Activated naive CD8-positive, alpha-beta T cell treated with anti-CD3 and anti-CD28 coated beads, Interleukin-2, amount 50 U/mL, for 24 hours (primary cell): ENCODE measurements at places on chromosomes 11 and 22.

- no peak overlapping the region for H3K27ac ChIP-seq
- H3K4me1 ChIP-seq = no peaks in the 10 kb centered on the region
- no peaks in the 10 kb centered on the region for H3K36me3 ChIP-seq
- no peak overlapping the region for H3K4me3 ChIP-seq
Observed at GRCh38 chr11:11740836-11741235, 100.9 kb upstream of the USP47 start.

DNA sequence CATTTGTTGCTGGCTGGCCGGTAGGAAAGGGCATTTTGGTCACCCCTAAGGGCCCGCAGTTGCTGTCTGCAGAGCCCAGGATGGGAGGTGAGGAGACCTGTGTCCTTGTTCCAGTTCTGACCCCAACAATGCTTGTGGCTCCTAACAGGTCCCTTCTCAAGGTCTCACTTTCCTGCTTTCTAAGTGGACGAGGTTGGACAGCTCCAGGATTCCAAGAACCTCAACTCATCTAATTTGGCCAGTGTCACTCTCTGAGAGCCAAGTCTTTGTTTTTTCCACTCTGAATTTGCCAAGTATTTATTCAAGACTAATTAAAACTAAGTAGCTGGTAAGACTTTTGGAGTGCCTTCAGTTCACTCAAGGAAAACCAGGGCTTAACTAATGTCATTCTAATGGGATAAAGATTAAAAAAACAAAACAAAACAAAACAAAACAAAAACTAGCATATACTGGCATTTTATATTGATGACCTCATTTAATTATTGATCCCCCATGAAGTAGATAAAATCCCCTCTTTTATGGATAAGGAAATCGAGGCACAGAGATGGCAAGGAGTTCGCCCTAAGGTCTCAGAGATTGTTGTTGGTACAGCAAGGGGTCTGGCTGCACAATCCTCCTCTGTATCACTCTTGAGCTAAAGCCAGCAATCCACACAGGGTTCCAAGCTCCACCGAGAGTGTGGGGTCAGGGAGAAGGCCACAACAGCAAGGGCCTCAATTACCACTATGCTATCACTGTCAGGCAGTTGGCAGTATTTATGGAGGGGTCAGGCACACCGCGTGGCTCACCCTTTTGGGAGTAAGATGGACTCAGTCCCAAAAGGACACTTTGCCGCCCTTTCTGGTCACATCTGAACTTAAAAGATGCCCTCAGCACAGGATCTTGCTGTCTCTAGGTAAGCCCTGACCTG, 8.1 kb downstream of the SGSM1 start:
- H3K36me3 ChIP-seq = peaks cover 8% of the 10 kb centered on the region
- H3K27me3 ChIP-seq = no peaks in the 10 kb centered on the region
- peaks cover 10% of the 10 kb centered on the region for H3K4me1 ChIP-seq
- H3K4me3 ChIP-seq = no peak overlapping the region

DNA sequence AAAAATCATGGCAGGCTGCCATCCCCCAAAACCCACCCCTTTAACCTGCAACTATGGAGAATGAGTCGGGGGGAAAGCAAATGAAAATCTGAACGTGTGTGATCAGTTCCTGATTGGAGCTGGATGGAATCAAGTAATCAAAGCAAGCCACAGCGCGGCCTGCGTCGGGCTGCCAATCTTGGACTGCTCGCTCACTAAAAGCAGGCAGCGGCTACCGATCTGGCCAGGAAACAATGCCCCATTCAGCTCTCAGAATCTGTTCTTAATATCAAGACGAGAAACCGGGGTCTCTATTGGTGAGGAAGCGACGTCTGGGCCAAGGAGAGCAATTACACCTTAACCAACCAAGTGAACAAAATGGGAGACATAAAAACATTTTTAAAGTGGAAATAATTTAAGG, 472.2 kb downstream of the SOX6 start:
- no peaks in the 10 kb centered on the region for H3K27me3 ChIP-seq
- no peak overlapping the region for H3K27ac ChIP-seq
- H3K4me3 ChIP-seq = no peak overlapping the region
- no peaks in the 10 kb centered on the region for H3K36me3 ChIP-seq
- H3K4me1 ChIP-seq = no peaks in the 10 kb centered on the region

DNA sequence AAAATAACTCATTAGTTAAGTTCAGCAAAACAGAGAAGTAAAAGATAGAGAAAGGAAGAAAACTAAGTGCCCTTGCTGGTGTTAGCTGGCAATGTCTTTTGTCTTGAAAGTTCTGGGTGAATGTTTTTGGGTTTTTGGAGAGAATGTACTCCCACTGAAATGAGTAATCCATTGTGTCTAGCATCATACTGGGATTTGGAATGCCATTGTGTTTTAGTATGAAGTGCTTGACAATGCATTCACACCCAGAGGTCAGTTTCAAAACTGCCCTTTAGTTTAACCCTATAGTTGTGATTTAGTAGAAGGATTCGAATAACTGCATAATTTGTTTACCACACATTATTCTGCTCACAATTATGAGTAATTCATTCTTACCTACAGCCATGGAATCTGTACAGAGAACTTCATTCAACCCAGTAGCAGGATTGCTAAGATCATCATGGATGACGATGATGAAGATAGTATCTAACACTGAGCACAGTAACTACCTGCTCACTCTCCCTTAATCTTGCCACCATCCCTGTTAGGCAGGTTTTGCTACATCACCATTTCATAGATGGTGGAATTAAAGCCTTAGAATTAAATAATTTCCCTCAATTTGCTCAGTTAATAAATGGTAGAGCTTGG, 33.9 kb downstream of the MAML2 start:
- no peak for DNase-seq
- H3K4me1 ChIP-seq = peaks cover 71% of the 10 kb centered on the region
- H3K27ac ChIP-seq = no peak overlapping the region
- no peak overlapping the region for H3K4me3 ChIP-seq
- H3K27me3 ChIP-seq = no peaks in the 10 kb centered on the region
- H3K36me3 ChIP-seq = peaks cover 14% of the 10 kb centered on the region

DNA sequence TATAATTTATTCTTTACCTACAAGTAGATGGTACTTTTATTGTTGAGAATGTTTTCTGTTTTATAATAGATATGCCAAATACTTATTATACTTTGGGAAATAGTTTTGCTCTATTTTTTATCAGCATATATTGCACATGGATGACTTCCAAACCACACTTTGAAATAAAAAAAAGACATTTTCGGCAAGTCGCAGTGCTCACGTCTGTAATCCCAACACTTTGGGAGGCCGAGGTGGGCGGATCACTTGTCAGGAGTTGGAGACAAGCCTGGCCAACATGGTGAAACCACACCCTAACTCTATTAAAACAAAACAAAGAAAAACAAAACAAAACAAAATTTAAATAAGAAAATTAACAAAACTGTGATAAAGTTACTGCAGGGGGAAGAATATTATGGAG, 983.9 kb upstream of the CNTN5 start:
- DNase-seq = no peak
- H3K4me3 ChIP-seq = no peak overlapping the region
- H3K27me3 ChIP-seq = no peaks in the 10 kb centered on the region
- no peak overlapping the region for H3K27ac ChIP-seq
- no peaks in the 10 kb centered on the region for H3K4me1 ChIP-seq

- no peaks in the 10 kb centered on the region for H3K4me1 ChIP-seq
- H3K4me3 ChIP-seq = no peak overlapping the region
- no peaks in the 10 kb centered on the region for H3K36me3 ChIP-seq
- H3K27ac ChIP-seq = no peak overlapping the region
- peaks cover 14% of the 10 kb centered on the region for H3K27me3 ChIP-seq
- no peak for DNase-seq
Observed at GRCh38 chr11:122198291-122198983, 82.4 kb upstream of the BLID start.

- no peak for DNase-seq
- no peak overlapping the region for H3K27ac ChIP-seq
- no peak overlapping the region for H3K4me3 ChIP-seq
Observed at GRCh38 chr11:955154-956063, 29.7 kb downstream of the AP2A2 start.

DNA sequence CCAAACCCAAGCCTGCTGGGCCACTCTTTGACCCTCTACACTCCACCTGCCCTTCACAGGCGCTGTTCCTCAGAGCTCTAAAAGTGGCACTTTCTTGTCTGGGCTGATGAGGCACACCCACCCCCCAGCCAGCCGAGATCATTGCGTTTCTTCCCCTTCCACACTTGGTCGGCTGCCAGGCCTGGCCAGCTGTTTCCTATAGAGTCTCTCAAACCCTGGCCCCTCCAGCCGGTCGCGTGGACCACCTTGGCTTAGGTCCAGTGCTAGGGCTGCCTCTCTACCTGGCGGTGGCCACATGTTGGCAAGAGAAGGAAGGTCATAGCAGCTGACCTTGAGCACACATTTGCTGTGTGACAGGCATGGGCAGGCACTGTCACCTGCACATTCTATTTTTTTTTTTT, 60.6 kb downstream of the PPP6R2 start:
- no peaks in the 10 kb centered on the region for H3K27me3 ChIP-seq
- peaks cover 14% of the 10 kb centered on the region for H3K36me3 ChIP-seq
- no peak overlapping the region for H3K4me3 ChIP-seq
- no peak for DNase-seq
- H3K27ac ChIP-seq = no peak overlapping the region

- DNase-seq = no peak
- no peaks in the 10 kb centered on the region for H3K27me3 ChIP-seq
- H3K27ac ChIP-seq = peak overlapping the region; percentile 70
- peaks cover 95% of the 10 kb centered on the region for H3K4me1 ChIP-seq
Observed at GRCh38 chr11:102416976-102417375, 35.6 kb downstream of the TMEM123 start.

DNA sequence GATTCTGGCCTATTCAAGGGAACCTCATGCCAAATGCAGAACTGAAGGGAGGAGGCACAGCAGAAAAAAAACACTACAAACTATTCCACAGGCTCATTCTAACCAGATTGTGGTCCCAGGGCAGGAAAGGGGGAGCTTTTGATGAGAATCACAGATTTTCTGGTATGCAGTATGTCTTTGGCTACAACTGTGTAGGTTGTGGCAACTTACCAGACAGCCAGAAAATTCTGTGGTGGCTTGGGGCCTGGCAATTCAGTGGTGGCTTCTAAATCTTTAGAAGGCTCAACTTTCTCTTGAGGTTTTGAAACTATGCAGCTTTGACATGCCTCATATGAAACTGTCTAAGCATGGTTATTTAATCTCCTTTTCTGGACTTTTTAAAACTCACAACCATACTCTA, 850.8 kb upstream of the CCDC90B start:
- H3K36me3 ChIP-seq = no peaks in the 10 kb centered on the region
- H3K4me3 ChIP-seq = no peak overlapping the region
- H3K27ac ChIP-seq = no peak overlapping the region
- H3K4me1 ChIP-seq = no peaks in the 10 kb centered on the region
- H3K27me3 ChIP-seq = no peaks in the 10 kb centered on the region

DNA sequence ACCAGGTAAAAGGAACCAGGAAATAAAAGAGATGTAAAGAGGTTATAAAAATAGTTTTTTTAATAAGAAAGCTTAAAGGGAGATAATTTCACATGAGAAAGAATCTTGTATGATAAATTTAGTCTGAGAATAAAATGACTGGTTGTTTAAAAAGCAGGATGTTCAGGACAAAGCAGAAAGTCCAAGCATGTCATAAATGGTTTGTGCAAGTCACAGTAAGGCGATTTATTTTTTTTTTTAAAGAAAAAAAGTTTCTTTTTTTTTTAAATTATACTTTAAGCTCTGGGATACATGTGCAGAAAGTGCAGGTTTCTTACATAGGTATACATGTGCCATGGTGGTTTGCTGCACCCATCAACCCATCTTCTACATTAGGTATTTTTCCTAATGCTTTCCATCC, 30.8 kb downstream of the GLYATL2 start:
- H3K27ac ChIP-seq = no peak overlapping the region
- no peak overlapping the region for H3K4me3 ChIP-seq
- H3K4me1 ChIP-seq = no peaks in the 10 kb centered on the region

GRCh38 chr11:81825346-81825745, 908.3 kb downstream of the FAM181B start:
- no peaks in the 10 kb centered on the region for H3K27me3 ChIP-seq
- no peaks in the 10 kb centered on the region for H3K36me3 ChIP-seq
- H3K4me3 ChIP-seq = no peak overlapping the region

DNA sequence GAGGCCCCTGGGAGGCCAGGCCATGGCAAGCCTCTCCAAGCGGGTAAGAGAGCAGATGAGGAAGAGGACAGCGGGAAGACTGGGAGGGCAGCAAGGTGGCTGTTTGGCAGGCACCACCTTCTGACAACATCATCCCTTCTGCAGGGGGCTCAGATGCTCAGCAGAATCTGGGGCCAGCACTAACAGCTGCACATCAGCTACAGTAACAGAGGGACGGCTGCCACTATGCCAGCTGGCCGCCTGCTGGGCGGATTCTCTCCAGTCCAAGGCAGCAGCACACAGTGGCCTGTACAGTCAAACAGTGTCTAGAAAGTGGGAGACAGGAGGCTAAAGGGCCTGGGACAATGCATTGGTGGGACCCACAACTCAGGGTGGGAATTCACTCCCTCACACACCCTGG, 10.7 kb upstream of the TXN2 start:
- no peaks in the 10 kb centered on the region for H3K27me3 ChIP-seq
- H3K4me1 ChIP-seq = peaks cover 6% of the 10 kb centered on the region
- H3K36me3 ChIP-seq = peaks cover 23% of the 10 kb centered on the region

- no peaks in the 10 kb centered on the region for H3K27me3 ChIP-seq
- peaks cover 72% of the 10 kb centered on the region for H3K4me1 ChIP-seq
Observed at GRCh38 chr11:3984896-3985295, 109.7 kb upstream of the RRM1 start.

DNA sequence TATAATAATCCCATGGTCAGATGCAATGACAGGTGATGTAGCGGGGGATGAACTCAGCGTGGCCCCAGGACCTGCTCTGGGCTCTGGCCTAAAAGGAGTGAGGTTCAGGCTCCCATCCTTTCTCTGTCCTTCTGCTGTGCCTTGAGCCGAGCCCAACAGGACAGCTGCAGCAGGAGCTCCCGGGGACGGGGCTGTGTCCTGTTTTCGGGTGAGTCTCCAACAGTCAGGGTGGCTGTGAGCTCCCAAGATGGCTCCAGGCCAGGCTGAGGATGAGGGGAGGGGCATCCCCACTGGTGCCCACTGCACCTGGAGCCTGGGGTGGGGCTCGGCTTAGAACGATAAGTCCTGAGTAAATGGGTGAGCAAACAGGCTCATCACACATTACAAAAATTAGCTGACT, 1385.0 kb downstream of the BRD1 start:
- no peak overlapping the region for H3K27ac ChIP-seq
- H3K36me3 ChIP-seq = no peaks in the 10 kb centered on the region
- no peak for DNase-seq
- no peak overlapping the region for H3K4me3 ChIP-seq
- peaks cover 3% of the 10 kb centered on the region for H3K27me3 ChIP-seq

- H3K27me3 ChIP-seq = no peaks in the 10 kb centered on the region
- H3K4me1 ChIP-seq = peaks cover 2% of the 10 kb centered on the region
- no peak for DNase-seq
- no peak overlapping the region for H3K4me3 ChIP-seq
- peak overlapping the region; percentile 19 for H3K27ac ChIP-seq
Observed at GRCh38 chr22:33472462-33473344, 414.5 kb upstream of the SYN3 start.

DNA sequence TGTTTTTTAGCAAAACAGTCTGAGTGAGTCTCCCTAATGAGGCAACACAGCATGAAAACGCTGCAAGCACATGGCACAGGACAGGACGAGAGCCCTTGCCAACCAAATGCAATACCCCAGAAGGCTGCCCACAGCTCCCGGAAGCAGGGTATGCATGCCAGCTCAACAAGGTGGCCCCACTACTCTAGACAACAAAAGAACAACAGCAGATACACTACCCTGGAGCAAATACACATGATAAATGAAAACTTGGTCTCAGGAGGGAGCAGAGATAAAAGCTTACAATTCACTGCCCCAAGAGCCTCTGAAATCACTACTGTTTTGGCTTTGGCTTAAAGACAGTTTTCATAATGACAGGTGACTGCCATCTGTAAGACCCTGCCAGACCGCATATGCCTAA, 785.4 kb upstream of the API5 start:
- H3K36me3 ChIP-seq = no peaks in the 10 kb centered on the region
- H3K27me3 ChIP-seq = no peaks in the 10 kb centered on the region
- H3K4me3 ChIP-seq = no peak overlapping the region
- no peaks in the 10 kb centered on the region for H3K4me1 ChIP-seq
- no peak for DNase-seq
- no peak overlapping the region for H3K27ac ChIP-seq
